ENCODE measurements at places on chromosomes 5 and 9.

DNA sequence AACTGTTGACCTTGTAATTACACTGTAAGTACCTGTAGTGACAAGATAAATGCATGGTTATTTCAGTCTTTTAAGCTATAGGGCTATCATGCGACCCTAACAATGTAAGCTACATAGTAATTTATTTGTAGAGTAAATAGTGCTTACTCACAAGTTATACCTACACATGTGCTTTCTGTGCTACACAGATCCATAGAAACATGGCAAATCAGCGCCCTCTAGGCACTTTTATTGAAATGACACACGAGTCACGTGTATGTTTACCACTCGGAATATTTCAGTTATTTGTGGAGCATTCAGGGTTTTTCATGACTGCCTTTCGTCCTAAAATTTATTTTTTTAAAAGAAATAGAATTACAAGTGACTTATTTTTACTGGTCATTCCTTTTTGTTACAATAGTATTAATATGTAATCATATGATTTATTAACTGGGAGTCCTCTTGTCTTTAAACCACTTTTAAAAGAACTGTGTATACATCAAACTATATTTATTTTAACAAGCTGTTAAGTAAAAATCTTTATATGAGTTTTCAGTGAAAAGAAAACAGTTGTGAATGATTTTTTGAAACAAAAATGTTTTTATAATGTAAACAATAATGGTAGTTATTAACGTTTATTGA is 1242.3 kb upstream of the WWC1 start:
- peaks cover 2% of the 10 kb centered on the region for H3K4me1 ChIP-seq
- H3K36me3 ChIP-seq, result no peaks in the 10 kb centered on the region
- H3K27me3 ChIP-seq, result no peaks in the 10 kb centered on the region
- DNase-seq, result peak; percentile 59
- no peak overlapping the region for H3K27ac ChIP-seq

- DNase-seq, result no peak
- no peaks in the 10 kb centered on the region for H3K4me1 ChIP-seq
- no peaks in the 10 kb centered on the region for H3K27me3 ChIP-seq
- peaks cover 11% of the 10 kb centered on the region for H3K36me3 ChIP-seq
Observed at GRCh38 chr9:98218562-98219363, 26.3 kb upstream of the CORO2A start.

GRCh38 chr9:96420468-96421219 is 2.5 kb upstream of the ZNF367 start:
- no peaks in the 10 kb centered on the region for H3K36me3 ChIP-seq
- peaks cover 19% of the 10 kb centered on the region for H3K4me1 ChIP-seq
- H3K27ac ChIP-seq, result peak overlapping the region; percentile 85
- H3K4me3 ChIP-seq, result no peak overlapping the region

- H3K27ac ChIP-seq, result no peak overlapping the region
- no peak for DNase-seq
- H3K4me1 ChIP-seq, result no peaks in the 10 kb centered on the region
- no peak overlapping the region for H3K4me3 ChIP-seq
- no peaks in the 10 kb centered on the region for H3K27me3 ChIP-seq
Observed at GRCh38 chr9:92265154-92265553, 28.3 kb downstream of the IARS1 start.

DNA sequence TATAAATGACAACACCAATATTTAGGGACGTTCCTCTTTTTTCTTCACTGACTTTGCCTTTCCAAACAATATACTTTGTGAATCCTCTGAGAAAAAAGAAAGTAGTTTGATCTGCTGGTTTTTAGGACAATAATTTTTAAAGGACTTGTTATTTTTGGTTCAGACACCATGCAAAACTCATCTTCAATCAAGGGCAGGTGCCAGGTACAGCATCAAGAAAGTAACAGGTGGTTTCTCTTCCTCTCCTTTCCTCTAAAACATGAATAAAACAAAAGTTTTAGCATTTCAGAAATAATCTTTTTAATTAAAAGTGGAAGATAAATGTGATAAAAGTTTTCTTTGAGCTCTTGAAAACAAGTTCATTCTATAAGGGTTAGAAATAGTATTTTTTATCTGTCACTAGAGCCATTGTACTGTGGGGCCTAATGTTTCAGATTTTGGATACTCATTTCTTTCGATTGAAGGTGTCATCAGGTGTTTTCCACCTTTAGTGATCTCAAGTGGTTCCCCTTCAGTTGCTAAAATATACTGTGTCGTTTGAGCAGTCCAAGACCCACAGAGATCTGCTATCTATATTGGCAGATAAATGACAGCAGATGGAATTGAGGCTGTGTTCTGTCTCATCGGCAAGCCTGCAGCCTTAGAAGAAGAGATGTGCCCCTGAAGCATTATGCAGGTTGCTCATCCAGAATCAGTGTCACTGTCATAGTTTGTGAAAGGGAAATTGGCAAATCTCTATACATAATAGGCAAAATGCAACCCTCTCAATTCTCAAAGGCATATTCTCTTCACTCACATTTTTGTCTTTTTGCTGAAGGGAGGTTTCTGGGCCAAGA is 499.7 kb downstream of the PDE4D start:
- no peaks in the 10 kb centered on the region for H3K4me1 ChIP-seq
- H3K36me3 ChIP-seq, result no peaks in the 10 kb centered on the region
- no peak overlapping the region for H3K4me3 ChIP-seq
- no peaks in the 10 kb centered on the region for H3K27me3 ChIP-seq
- DNase-seq, result no peak

DNA sequence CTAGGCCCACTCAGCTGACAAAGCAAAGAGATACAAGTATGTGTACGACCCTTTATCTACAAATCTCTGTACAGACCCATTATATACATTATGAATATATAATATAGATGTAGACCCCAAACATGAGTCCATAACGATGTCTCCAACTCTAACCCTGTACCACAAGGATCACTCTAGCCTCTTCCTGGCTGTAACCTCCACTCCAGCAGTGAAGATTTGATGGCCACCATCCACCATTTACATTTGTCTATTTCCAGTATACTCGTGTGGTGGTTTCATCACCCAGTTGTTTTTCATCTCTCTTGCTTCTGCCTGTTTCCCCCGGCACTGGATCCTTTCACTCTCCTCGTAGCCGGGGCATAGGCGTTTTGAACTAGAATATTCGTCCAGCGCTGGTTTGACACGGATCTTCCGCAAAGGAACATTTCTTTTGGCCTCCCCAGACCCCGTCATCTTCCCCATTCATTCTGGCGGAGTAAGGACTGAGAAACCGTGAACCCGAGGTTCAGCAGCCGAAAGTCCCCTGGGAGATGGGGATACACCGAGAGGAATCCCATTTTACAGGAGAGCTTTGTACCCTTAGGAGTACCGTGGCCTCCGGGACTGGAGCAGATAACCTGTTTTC is 828 bp upstream of the TRIO start:
- H3K4me3 ChIP-seq, result peak overlapping the region; percentile 93
- peak overlapping the region; percentile 66 for H3K27ac ChIP-seq
- H3K36me3 ChIP-seq, result no peaks in the 10 kb centered on the region

DNA sequence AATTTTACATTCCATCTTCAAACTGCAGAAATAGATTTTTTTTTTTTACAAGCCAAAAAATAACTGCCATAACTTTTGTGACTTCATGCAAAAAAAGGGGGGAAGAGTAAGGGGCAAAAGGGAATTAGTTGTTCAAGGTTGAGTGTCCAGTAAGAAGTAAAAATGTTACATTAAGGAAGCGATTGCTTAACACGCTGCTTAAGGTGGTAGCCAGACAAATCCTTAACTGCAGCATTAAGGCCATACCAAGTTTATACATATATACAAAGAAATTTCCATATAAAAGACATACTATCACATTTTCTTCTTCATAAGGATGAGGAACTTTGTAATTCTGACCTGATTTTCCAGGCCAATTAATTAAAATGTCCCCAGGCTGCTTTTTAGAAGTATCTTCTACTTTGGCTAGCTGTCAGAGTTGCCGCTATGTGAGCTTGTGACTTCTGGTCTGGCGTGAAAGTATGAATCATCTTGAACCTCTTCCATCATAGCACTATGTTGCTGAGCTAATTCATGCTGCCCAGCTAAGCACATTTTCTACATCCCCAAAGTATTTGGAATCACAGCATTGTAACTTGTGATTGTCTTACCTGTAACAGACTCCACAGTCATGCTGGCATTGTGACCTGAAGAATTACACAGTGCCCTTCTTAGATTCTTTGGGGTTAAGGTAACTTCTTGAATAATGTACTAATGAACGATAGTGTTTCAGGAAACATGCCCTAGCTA is 40.0 kb downstream of the G3BP1 start:
- H3K27me3 ChIP-seq, result no peaks in the 10 kb centered on the region
- H3K27ac ChIP-seq, result no peak overlapping the region
- no peaks in the 10 kb centered on the region for H3K4me1 ChIP-seq
- no peak overlapping the region for H3K4me3 ChIP-seq
- H3K36me3 ChIP-seq, result peaks cover 75% of the 10 kb centered on the region

DNA sequence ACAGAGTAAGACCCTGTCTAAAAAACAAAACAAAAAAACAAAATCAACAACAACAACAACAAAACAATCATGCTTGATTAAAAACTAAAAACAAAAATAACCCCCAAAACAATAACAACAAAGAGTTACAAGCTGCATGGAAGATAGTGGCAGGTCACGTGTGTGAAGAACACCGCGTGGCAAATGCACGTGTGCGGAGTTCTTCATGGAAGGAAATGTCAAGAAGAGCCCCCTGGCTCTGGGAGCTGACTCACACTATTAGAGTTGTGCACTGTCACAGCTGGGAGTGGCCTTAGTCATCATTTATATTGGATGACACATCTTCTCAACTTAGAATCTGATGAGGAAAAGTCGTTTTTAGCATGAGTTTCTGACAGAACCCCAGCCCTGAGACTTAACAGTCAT is 110.5 kb downstream of the JMY start:
- H3K27me3 ChIP-seq, result no peaks in the 10 kb centered on the region
- no peak overlapping the region for H3K27ac ChIP-seq
- H3K4me1 ChIP-seq, result no peaks in the 10 kb centered on the region
- DNase-seq, result peak; percentile 4

DNA sequence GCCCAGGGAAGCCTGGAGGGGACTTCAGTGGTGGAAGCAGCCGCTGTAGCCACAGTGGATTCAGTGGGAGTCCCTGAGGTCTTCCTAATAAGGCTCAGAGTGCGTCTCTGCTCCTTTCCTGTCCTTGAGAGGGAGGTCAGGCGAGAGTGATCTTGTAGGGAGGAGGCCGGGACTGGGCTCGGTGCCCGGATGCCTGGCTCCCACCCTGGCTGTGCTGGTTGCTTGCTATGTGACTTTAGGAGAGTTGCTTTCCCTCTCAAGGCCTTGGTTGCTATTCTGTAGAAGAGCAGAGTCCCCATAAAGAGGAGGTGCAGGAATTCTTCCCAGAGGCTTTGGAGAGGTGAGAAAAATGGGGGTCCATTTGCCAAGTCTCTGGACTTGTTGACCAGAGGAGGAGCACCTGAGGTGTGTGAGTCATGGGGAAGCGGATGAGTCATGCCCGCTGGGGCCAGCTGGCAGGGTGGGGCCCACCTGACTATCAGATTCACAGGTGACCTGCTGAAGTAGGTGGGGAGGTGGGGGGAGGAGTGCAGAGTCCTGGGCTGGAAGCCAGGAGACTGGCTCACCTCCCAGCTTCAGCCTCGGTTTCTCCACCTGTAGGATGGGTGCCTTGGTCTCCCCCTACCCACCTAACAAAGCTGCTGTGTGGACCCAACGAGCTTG is 13.8 kb downstream of the GSN start:
- H3K4me1 ChIP-seq, result peaks cover 99% of the 10 kb centered on the region
- peak; percentile 74 for DNase-seq
- H3K36me3 ChIP-seq, result no peaks in the 10 kb centered on the region
- H3K4me3 ChIP-seq, result peak overlapping the region; percentile 32
- no peaks in the 10 kb centered on the region for H3K27me3 ChIP-seq

- DNase-seq, result no peak
- no peaks in the 10 kb centered on the region for H3K27me3 ChIP-seq
- H3K36me3 ChIP-seq, result no peaks in the 10 kb centered on the region
- no peak overlapping the region for H3K27ac ChIP-seq
- H3K4me1 ChIP-seq, result no peaks in the 10 kb centered on the region
Observed at GRCh38 chr5:125088522-125089105, 342.2 kb upstream of the ZNF608 start.

- peaks cover 15% of the 10 kb centered on the region for H3K36me3 ChIP-seq
- DNase-seq, result peak; percentile 64
Observed at GRCh38 chr9:124973807-124974206, 32.9 kb upstream of the GOLGA1 start.

DNA sequence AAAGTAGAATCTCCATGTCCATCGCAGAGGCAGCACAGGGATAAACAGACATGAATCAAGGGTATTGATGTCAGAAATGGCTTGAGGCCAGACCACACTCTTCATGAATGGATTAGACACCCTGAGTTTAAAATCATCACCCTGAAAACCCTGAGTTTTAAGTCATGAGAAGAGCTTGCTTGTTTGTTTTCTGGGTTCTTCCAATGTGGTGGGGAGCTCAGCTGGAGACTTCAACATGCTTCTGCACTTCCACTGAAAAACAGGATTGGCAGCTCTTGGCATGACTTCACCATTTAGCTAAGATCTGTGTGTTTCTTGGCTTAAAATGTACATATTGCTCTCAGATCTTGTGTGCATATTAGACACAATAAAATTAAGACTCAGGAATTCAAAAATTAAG is 9.8 kb downstream of the GCNT4 start:
- H3K27ac ChIP-seq, result no peak overlapping the region
- no peaks in the 10 kb centered on the region for H3K4me1 ChIP-seq
- DNase-seq, result no peak
- no peak overlapping the region for H3K4me3 ChIP-seq
- H3K27me3 ChIP-seq, result no peaks in the 10 kb centered on the region

DNA sequence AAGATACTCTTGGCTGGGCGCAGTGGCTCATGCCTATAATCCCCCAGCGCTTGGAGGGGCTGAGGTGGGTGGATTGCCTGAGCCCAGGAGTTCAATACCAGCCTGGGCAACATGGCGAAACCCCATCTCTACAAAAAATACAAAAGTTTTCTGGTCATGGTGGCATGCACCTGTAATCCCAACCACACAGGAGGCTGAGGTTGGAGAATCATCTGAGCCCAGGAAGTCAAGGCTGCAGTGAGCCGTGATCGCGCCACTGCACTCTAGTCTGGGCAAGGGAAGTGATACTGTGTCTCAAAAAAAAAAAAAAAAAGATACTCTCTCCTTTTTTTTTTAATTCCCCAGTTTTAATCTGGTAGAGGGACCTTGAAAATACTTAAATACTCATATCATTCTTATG is 15.0 kb downstream of the ANKRD33B start:
- no peaks in the 10 kb centered on the region for H3K36me3 ChIP-seq
- H3K4me3 ChIP-seq, result no peak overlapping the region

- no peak overlapping the region for H3K4me3 ChIP-seq
- H3K36me3 ChIP-seq, result no peaks in the 10 kb centered on the region
Observed at GRCh38 chr5:172732201-172732865, 38.7 kb downstream of the DUSP1 start.

DNA sequence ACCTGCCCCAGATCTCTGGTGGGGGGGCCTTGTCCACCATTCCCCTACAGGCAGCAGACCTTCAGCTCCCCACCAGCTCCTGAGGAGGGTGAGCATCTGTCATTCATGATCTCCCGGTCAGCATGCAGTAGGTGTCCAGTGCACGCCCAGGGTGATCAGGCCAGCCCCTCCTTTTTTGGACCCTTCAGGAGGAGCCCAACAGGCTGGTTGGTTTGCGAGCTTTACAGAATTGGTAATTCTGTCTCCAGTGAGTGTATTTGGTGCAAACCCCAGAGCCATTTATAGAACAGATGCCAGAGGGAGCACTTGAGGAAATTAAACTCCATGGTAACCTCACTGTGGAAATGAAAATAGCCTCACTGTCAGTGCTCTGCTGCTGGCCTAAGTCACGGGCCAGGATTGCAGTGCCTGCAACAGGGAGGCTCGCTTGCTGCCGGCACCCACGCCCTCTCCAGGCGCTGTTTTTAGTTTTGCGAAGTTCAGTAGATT is 23.4 kb downstream of the WNK2 start:
- no peak overlapping the region for H3K4me3 ChIP-seq
- DNase-seq, result no peak
- H3K36me3 ChIP-seq, result no peaks in the 10 kb centered on the region

Measured in common myeloid progenitor, CD34-positive (primary cell).